Neural crest cell (in vitro differentiated cells): ENCODE measurements at places on chromosomes 12 and 14.

DNA sequence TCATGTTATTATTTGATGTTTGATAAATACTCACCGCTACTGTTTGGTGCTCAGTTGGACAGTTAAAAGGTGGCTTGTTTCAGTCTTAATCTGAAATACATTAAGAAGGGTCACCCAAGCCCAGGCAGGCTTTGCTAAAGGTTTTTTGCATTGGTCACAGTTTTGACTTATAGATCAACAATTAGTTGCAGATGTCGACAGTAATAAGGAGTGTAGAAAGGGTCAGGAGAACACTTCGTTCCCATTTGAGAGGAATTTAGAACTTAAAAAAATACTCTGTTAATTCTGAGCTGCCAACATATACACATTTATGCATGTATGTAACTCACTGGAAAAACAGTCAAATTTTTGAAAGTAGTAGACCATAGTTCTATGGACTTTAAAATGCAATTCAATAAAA lies 130.3 kb downstream of the TMEM30B start:
- no peak for DNase-seq

- DNase-seq, result peak; percentile 31
Observed at GRCh38 chr14:99971941-99972747, 93.1 kb upstream of the EVL start.

DNA sequence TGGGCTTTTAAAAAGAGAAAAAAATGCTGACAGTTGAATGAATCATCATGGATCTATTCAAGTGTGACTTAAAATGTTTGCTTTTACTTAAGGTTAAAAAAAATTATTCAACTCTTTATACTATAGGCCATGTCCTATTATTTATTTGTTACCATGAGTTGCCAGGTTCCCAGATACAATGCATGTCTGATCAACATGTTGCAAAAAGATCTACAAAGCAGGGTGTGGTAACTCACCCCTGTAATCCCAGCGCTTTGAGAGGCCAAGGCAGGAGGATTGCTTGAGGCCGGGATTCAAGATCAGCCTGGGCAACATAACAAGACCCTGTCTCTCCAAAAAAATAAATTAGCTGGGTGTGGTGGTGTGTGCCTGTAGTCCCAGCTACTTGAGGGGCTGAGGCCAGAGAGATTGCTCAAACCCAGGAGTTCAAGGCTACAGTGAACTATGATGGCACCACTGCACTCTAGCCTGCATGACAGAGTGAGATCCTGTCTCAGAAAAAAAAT lies 460.8 kb downstream of the BCAT1 start:
- no peak for DNase-seq

GRCh38 chr14:38669027-38669426 lies 413.1 kb upstream of the CLEC14A start:
- DNase-seq, result no peak

DNA sequence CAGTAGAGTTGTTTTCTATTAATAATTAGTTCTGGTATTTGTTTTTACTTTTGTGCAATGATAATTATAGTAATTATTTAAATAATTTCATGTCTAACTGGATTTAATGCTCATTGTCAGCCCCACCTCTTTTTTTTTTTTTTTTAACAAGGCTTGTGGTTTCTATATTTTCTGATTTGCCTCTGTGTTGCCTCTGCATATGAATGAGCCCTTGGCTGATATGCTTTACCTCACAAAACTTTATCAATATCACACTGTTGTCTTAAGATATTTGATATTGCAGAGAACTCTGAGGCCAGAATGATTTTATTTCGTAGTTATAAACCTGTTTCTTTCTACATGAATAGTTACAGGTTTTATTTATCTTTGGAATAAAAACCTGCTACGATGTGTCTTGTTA lies 116.2 kb upstream of the ATP2B1 start:
- DNase-seq, result no peak

DNA sequence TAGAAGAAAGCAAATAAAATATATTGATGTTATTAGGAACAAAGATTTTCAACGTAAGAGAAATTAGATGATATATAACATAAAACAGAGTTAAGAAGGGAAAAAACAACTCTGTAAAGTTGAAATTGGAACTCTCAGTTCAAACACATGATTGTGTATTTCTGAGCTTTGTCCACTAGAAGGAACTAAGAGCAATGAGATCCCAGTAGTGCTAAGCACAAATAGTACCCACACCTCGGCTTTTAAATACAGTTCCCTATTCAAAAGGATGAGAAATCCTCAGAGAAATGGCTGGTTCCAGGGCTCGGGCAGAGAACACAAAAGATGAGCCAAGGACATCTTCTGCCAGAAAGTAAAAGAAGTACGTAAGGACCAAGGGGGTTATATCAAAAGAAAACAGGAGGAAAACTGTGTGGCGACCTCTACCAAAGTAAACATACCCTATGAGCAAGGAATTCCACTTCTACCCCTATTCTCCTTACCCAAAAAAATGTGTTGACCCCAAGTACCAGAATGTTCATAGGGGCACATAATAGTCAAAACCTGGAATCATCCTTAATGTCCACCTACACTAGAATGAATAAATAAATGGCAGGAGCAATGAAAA lies 96.6 kb downstream of the SPTSSA start:
- no peak for DNase-seq

DNA sequence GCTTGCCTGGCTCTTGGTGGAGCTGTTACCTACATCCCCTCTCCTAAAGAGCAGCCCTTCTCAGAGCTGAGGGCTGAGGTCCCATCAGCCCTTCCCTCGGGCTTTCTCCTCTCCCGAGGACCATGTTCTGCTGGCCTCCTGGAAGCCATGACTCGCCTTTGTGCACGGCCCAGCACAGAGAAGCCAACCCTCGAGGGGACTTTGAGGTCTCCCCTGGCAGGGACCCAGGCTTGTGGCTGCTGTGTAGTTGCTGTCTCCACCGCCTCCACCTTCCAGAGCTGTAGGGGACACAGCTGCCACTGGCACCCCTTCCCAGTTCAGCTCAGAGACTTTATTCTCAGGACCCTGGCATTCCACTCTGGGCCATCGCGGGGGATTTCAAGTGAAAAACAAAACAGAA lies 22.9 kb upstream of the CCND2 start:
- no peak for DNase-seq

DNA sequence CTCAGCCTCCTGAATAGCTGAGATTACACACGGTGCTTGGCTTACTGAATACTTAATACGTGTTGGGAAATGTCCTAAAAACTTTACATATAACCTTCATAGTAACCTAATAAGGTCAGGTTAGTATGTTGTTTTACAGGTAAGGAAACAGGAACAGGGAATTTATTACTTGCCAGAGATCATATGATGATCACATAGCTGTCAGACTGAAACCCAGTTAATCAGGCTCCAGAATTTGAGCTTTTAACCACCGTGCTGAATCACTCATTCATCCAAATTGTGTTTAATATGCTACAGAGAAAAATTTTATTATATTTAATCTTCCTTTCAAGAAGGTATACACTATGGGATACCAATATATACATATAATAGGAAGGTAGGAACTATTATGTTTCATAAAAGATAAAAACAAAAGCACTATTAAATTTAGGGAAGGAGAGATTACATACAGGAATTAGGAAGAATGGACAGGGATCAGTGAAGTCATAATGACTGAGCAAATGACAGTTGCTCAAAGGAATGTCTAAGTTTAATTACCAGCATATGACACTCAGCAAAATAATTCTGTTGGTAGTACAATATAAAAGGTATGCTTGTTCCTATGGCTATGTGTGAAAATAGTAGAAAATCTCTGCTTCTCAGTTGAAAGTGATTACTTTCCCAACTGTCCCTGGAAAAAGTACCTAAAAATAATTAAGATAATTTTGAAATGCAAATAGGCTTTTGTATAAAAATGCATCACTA lies 59.3 kb downstream of the HEATR5A start:
- no peak for DNase-seq

- no peak for DNase-seq
Observed at GRCh38 chr12:90086281-90086680, 377.6 kb upstream of the ATP2B1 start.

GRCh38 chr14:44941591-44941990 lies 20.2 kb downstream of the KLHL28 start:
- no peak for DNase-seq
